ENCODE measurements at places on chromosomes 13 and 19.

- no peak for DNase-seq
These were observed 349.9 kb upstream of the ZNF507 start for GRCh38 chr19:31995546-31995945.

DNA sequence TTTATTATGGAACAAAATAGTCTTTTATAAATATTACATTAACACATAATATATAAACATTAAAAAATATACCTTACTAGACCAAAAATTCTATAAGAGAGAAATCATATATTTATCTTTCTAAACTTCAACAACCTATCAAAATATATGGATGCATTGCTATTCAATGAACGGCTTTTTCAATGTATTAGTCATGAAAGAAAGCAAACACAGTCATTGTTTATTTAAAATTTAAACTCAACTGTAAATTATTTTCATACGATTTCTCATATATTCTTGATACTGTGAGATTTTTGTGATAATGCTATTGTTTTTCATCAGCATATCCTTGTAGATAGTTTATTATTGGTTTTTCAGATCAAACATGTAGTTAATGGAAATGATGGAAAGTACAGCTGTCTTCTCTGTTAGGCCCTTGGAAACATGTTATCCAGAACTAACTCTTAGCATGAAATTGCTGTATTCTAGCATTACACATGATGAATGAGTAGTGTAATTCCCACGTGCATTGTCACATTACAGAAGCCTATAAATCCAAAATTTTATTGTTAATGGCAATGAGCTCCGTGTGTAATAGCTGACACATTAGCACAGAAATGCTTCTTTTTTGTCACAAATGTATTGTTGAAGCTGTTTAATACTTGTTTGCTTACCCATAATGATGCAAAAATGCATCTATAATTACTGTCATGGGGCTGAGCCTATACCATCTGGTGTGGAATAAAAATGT lies 1639.9 kb downstream of the SLITRK5 start:
- no peak for DNase-seq

GRCh38 chr19:29576046-29576606 lies 30.0 kb upstream of the POP4 start:
- no peak for DNase-seq

DNA sequence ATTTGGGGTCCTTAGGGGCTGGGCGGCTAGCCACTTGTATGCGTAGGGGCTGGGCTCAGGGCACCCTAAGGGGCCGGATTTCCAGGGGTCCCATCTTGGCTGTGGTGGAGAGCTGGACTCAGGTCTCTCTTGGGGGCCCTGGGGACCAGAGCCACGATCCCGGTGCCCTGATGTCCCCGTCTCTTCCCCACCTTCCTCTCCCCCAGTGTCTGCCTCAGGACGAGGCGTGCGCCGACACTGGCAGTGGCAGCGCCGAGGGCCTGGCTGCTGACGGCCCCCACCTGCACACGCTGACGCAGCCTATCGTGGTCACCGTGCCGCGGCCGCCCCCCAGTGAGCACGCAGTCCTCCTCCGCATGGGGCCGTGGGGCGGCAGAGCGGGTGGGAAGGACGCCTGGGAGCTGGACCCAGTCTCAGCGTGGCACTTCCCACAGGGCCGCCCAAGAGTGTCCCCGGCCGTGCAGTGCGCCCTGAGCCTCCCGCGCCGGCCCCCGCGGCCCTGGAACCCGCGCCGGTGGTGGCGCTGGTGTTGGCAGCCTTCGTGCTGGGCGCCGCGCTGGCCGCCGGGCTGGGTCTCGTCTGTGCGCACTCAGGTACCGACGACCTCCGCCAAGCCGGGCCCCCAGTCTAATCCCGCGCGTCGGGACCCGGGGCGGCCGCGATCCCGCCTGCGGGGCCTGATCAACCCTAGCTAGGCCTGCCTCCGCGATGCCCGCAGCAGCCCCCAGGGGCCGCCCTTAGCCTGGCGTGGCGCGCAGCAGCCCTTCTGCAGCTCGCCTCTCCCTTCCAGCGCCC lies 2.7 kb upstream of the SNAPC2 start:
- no peak for DNase-seq

DNA sequence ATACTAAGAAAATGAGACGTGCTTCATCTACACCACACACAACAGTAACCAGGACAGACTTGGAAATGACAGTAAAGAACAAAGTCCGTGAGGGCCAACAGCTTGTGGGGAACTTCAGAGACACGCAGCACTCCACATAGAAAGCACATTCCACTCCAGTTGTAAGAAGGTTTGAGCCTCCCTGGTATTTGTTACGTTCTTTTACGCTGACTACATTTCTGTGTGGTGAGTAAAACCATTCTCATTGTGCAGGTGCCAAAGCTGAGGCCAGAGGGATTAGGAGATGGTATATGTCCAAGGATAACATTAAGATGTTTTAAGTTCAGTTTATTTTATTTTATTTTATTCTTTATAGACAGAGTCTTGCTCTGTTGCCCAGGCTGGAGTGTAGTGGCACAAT lies 1189.9 kb downstream of the UQCRFS1 start:
- DNase-seq, result no peak

DNA sequence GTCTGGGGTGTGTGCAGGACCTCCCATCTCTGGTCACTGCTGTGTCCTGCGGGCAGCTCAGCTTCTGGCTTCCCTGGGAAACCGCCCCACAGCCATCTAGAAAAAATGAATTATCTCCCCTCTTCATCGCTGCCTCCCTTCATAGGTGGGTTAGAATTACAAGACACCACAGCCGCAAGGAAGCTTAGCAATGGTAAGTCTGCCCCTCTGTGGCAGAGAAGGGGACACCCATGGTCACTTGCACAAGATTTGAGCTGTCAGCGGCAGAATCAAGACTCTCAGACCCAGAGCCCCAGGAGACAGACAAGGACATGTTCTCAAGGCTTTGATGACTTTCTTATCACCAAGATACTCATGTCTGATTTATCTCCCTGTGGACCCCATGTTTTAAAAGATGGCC lies 110.8 kb upstream of the PABPC3 start:
- no peak for DNase-seq

DNA sequence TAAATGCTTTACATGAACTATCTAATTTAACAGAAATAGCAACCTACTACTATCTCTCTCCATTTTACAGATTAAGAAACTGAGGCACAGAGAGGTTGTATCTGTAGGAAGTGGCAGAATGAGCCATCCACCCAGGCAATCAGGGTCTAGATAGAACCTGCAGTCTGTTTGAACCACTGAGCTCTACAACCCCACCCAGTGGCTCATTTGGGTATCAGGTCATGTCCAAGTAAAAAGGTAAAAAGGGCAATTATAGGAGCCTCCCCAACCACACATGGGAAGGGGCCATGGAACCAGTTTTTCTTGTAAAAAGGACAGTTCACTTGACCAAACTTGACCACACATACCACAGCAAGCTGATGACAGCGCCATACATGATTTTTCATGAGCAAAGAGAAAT lies 92.9 kb upstream of the SGCG start:
- no peak for DNase-seq

DNA sequence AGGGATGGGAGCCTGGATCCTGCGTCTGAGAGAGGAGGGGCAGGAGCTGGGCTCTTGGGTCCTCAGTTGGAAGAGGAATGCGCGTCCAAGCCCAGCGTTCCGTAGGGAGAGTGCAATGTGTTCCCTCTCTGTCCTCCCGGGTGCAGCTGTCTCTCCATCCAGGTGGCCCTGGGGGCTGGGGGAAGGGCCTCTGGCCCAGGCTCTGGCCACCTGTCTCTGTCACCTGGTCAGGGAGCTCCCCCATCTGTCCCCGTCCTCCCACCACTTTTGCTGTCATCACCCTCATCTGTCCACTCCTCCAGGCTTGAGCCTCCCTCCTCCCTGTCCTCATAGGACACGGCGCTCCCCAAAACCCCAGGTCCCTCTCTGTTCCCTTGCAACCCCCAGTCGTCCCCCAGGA lies 3.7 kb upstream of the SBK2 start:
- no peak for DNase-seq

DNA sequence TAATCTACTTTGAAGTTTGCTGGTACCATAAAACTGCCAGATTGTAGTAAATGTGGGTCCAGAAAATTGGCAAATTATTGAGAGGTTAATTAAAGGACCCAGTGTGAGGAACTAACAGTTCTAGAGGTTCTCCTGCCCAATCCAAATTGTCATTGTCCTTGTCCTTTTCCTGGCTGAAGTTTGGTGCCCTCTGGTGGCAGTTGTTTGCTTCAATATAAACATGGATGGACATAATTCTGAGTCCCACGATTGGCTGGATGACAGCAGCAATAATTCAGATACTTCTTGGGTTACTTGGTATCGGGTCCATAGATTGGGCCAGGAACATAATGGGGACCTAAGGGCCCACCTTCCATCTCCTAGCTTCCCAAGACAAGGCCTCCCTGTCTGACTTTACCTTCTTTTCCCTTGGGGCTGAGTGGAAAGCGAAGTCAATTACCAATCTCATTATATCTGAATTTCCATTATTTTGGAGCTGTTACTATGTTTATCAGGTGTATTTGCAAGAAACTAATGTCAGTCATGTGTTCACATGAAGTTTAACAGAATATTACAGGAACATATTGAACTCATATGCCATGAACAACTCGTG lies 33.8 kb upstream of the GARRE1 start:
- peak; percentile 53 for DNase-seq

GRCh38 chr13:106159295-106160195 lies 375.9 kb downstream of the EFNB2 start:
- DNase-seq, result no peak

DNA sequence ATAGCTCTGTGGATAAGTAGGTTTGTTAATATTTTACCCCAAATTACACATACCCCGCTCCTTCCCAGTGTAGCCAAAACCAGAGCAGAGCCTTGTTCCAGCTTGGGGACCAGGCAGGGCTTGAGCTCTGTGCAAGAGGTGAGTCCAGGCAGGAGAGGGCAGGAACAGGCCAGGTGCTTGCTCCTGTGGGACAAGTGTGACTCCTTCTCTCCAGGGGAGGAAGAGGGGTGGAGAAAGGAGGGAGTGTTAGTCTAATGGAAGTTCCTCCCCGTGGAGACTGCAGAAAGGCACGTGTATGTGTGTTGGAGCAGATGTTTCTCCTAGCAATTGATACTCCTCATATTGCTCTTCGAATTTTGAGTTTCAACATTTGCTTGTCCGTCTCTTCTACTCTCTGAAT lies 201.0 kb downstream of the FGF9 start:
- no peak for DNase-seq

DNA sequence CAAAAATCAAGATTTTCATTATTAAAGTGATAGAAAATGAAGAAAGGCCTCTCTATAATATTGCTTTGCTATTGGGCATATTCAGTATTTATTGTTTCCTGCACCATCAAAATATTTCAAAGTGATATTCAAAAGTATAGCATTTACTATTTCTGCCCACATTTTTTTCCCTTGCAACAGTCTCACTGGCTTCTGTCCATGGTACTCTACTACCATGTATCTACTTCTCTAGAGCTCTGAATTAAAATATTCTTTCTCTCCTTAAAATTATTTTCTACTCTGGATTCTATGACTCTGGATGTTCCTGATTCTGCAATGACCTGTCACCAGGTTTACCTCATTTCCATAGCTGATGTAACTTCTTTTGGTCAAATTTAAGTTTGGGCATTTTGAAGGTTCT lies 1508.3 kb upstream of the PRR20A start:
- DNase-seq, result no peak

DNA sequence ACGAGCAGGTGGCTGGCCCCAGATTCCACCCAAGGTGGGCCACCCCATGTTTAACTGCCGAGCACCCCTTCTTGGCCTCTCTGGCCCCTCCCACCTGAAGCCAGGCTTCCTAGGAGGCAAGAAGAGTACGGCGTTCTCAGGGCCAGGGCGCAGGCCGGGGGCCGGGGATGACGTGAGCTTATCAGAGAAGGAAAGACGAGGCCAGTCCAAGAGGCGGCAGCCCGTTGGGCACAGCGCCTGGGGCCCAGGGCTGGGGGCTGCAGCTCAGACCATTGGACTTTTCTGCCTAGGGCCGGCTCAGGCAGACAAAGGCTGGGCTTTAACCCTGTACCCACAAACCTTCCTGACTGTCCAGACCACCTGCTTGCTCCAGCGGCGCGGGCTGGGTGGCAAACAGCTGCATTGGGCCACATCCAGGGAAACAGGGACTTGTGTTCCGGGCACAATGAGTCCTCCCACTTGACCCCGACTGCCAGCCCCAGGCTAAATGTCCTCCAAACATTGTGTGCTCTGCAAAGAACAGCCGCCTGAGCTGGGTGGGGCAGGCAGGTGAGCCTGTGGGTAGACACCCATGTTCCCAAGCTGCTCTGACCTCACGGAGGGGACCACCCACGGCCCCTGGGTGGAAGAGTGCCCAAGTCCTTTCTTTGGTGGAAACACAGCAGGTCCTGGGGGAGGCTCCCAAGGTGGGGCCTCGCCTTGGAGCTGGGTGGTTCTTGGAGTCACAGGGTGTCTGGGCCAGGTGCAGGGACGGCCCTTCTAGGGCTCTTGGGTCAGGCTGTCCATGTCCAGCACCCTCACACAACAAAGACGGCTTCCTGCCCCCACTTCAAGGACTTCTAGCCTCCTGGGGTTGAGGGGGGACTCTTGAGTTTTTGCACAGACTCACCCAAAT lies 21.9 kb downstream of the COMP start:
- no peak for DNase-seq

- no peak for DNase-seq
These were observed 23.4 kb downstream of the MBD3L2B start for GRCh38 chr19:6997679-6998445.

DNA sequence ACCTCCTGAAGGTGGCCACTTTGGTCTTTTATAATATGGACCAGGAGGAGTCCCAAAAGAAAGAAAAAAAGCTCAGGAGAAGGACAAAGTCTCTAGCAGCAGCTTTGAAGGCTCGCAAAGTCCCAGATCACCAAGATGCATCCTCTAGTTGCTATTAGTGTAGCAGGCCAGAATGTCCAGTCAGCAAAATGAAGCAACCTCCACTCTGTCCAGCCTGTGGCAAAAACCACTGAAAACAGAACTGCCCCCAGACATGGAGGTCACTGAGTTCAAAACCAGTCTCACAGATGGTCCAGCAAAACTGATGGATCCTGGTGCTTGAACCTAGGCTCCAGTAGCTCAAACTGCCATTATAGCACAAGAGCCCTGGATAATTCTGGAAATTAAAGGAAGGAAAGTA lies 10.4 kb downstream of the LILRB4 start:
- no peak for DNase-seq

DNA sequence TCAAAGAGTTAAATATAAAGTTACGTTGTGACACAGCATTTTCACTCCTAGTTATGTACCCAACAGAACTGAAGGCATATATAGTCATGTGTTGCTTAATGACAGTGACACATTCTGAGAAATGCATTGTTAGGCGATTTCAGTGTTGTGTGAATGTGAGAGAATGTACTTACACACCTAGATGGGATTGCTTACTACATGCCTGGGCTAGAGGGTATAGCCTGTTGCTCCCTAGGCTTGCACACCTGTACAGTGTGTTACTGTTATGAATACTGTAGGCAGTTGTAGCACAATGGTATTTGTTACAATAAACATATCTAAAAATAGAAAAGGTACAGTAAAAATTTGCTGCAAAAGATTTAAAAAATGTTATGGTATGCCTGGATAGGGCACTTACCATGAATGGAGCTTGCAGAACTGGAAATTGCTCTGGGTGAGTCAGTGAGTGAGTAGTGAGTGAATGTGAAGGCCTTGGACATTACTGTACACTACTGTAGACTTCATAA lies 89.2 kb downstream of the DHRS12 start:
- no peak for DNase-seq

- DNase-seq, result no peak
These were observed 88.0 kb downstream of the ENOX1 start for GRCh38 chr13:43698758-43699157.

- no peak for DNase-seq
These were observed 103.1 kb downstream of the TNFRSF19 start for GRCh38 chr13:23673354-23673753.

GRCh38 chr13:66558506-66558905 lies 671.6 kb downstream of the PCDH9 start:
- DNase-seq, result no peak

- no peak for DNase-seq
These were observed 10.1 kb upstream of the SHISA2 start for GRCh38 chr13:26061947-26062346.
